Esophagus squamous epithelium (tissue), 5 donors: ENCODE measurements at places on chromosomes 1 and 21.

GRCh38 chr1:218529646-218530300 is 184.6 kb downstream of the TGFB2 start:
- DNase-seq: no peak

DNA sequence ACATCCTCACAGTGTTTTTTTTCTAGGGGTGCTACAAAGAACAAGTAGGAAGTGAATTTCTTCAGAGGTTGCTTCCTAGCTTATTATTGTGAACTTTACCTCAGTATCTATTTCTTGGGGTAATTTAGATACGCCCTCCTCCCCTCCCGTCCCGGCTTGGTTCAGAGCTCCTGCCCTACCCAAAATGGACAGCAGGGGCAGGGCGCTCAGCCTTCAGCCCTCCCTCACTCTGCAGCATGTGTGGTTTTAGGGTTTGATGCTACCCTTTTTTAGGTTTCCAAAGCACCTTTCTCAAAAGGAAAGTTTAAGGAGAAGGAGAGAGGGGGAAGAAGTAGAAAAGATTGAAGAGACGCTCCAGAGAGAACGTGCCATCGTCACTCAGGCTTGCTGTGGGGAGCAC is 16.9 kb upstream of the POGK start:
- DNase-seq: no peak

DNA sequence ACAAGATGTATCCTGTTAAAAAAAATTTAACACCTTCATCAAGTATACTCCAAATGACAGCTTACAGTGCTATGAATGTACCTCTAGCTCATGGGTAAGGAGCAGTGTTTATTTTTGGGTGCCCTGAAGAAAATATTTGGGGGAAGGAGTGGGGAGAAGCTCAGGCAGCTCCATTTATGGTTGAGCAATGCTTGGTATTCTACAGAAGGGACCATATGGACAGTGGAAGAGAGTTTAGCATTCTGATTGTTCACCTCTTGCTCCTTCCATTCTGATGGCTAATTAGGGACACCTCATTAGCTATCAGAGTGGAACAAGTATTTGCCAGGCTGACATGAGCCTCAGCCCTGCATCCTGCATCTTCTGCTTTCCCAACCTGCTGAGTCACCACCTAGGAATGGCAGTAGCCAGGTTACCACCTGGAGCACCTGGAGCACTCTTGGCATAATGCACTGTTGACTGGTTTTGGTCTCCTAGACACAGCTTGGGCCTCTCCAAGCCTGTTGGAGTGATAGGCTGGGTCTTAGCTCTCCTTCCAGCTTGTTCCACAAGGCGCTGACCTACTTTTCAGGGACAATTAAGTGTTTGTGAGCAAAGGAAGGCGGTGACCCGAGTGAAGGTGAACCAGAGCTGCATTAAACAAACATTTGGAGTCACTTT is 62.0 kb upstream of the MACF1 start:
- no peak for DNase-seq

- DNase-seq: no peak
Observed at GRCh38 chr1:147626739-147627138, 43.6 kb downstream of the ACP6 start.

- no peak for DNase-seq
Observed at GRCh38 chr1:161930064-161930463, 93.6 kb downstream of the OLFML2B start.

DNA sequence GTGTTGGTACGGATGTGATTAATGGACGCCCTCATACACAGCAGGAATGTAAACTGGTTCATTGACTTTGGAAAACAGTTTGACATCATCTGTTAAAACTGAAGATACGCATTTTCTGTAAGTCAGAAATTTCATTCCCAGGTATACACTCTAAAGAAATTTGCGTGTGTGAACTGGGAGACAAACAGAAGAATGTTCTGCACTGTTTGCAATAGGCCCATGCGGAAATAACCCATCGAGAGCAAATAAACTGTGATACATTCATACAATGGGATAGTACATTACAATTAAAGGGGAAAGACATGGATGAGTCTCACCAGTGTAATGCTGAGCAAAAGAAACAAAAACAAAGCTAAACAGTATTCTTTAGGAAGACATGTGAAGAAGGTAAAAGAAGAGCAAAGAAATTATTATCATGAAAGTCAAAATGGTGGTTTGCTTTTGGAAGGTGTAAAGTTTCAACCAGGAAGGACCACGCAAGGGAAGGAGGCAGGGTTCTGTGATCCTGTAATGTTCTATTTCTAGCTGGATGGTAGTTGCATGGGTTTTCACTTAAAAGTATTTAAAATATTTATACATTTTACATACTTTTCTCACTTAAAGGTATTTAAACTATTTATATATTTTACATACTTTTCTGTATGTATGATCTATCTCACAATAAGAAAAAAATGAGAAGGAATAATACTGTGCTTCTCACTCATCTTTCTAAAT is 30.3 kb downstream of the INTS7 start:
- no peak for DNase-seq

- no peak for DNase-seq
Observed at GRCh38 chr1:96049759-96050409, 671.7 kb upstream of the PTBP2 start.

DNA sequence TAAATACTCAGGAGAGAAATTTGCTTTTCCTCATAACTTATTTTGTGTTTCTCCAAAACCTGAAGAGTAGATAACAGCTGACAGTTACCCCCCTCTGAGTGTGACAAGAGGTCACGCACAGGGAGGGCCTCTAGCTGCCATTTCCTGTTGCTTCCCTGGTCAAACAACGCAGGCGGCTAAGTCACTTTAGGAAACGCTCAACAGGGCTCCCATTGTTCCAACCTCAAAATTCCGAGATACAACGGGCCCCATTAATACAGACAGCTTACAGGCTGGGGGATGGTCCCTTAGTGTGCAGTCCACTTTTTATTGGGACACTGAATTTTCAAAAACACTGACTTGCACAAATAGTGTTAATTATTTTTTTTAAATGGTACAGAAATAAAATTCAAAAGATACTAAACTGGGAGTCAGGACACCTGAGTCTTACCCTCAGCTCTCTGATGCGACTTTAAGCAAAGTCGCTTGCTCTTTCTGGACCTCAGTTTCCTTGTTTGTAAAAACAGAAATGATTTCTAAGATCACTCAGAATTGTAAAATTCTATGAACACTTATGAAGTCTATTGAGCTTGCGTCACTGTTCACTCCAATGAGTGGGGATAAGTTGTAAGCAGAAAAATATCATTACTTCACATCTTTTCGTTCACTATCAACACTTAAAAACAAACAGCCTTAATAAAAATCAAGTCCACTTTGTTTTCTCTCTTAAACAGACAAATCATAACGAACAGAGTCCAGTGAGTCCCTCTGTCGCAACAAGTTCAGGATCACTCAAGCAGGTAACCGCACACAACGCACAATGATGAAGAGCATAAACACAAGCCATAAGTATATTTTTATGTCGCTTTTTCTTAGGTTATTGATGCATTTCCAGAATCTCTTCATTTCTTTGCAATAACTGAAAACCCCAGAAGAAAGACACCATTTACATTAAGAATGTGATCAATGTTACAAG is 13.5 kb downstream of the LZIC start:
- DNase-seq: no peak

GRCh38 chr1:56520016-56520601 is 59.3 kb downstream of the PLPP3 start:
- no peak for DNase-seq

GRCh38 chr21:41605178-41605933 is 97.4 kb upstream of the TMPRSS2 start:
- DNase-seq: no peak

GRCh38 chr1:33237579-33237978 is 18.7 kb upstream of the ZNF362 start:
- DNase-seq: no peak

GRCh38 chr1:113792471-113792870 is 19.8 kb downstream of the RSBN1 start:
- no peak for DNase-seq

DNA sequence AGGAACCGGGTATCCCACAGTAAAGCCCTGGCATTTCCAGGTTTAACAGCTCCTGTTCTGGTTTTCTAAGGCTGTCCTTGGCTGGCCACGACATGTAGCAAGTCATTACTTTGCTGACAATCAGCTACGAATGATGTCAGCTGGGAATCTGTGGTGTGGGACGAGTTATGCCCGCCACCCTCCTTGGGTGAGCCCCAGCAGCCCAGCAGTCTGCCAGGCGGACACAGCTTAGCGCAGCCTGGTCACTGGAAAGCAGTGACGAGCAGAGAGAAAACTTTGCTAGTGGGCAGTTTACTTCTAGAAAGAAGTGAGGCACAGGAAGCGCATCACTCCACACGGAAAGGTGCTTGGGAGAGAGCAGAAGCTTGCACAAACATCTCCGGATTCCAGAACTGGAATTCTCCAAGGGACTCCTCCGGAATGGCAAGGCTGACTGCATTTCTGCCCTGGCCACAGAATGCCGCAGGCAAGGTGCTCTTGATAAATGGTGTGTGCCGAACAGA is 15.5 kb upstream of the ZNF436 start:
- DNase-seq: no peak

GRCh38 chr1:110307239-110307974 is 31.8 kb upstream of the RBM15 start:
- DNase-seq: no peak

DNA sequence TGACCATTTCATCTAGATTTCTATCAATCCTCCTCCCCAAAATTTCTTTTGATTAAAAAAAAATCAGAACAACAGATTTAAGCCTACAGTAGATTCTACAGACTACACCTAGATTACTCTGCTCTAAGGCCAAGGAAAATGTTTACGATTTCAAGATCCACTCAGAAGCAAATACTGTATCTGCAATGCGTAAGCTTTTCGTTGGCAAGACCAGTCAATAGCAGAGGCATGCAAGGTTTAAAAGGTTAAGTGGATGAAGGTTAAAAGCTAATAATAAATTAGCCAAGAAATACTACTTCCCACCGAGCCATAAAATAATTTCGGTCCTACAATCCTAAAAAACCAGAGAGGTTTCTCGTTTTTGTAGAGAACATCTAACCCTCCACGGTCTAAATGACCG is 1.3 kb downstream of the CLSTN1 start:
- no peak for DNase-seq
